Activated CD4-positive, alpha-beta T cell treated with anti-CD3 and anti-CD28 coated beads, Interleukin-2, amount 10 ng/mL, durations not matched to agents 24 days and 14 days (primary cell): ENCODE measurements at places on chromosomes 2 and 18. TPM values are rescaled to one million over a fixed set of nuclear protein-coding genes. Genes with fewer than 3 reads are reported as not detected.

GRCh38 chr2:21567395-21567794 is 443.6 kb downstream of the TDRD15 start:
- DNase-seq = no peak

Gene ASB18
- total RNA-seq = not detected in 2 replicates

DNA sequence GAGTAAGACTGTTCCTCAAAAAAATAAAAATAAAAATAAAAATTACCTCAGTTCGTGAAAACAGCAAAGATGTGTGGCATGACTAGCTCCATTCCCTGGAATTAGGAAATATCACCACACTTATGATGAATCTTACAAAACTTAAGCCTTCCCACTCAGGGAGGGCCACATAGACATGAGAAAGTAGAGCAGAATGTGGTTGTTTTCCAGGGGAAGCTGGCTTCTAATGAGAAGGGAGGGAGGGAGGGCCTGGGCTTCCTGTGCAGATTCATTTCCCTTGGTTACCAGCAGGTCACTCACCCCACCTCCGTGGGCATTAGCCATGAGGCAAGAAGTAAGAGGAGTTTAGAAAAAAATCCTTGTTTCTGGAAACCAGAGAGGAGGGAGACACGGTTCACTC is 95.9 kb upstream of the RMDN2 start:
- DNase-seq = no peak

DNA sequence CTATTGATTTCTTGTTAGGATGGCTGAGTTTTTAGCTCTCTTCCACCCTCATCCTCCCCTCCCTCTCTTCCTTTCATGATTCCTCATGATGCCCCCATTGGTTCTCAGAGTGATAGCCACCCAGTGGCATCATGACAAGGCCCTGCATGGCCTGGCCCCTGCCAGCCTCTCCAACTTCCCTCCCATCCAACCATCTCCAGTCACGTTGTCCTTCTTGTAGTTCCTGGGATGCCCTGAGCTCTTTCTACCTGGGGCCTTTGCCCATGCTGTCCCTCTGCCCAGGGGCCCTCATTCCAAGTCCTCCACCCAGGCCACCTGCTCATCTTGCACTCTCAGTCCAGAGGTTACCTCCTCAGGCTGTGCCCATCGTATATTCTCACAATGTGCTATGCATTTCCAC is 247.5 kb downstream of the TFCP2L1 start:
- no peak for DNase-seq

DNA sequence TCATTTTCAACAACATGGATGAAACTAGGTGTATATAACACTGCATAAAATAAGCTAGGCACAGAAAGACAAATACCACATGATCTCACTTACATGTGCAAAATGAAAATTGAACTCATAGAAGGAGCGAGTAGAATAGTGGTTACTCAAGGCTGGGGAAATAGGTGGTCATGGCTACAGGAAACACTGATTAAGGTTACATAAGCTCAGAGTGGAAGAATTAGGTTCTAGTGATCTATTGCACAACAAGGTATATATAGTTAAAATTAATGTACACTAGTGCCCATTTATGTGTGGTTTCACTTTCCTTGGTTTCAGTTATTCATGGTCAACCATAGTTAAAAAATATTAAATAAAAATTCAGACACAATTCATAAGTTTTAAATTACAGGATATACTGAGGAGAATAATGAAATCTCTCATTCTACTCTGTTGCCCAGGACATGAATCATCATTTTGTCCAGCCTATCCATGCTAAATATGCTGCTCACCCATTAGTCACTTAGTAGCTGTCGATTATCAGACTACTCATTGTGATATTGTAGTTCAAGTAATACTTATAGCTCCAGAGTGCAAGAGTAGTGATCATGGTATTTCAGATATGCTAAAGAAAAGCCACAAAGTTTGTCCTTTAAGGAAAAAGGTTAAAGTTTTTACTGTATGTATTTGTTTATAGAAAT is 1530.9 kb upstream of the LRRTM1 start:
- no peak for DNase-seq

DNA sequence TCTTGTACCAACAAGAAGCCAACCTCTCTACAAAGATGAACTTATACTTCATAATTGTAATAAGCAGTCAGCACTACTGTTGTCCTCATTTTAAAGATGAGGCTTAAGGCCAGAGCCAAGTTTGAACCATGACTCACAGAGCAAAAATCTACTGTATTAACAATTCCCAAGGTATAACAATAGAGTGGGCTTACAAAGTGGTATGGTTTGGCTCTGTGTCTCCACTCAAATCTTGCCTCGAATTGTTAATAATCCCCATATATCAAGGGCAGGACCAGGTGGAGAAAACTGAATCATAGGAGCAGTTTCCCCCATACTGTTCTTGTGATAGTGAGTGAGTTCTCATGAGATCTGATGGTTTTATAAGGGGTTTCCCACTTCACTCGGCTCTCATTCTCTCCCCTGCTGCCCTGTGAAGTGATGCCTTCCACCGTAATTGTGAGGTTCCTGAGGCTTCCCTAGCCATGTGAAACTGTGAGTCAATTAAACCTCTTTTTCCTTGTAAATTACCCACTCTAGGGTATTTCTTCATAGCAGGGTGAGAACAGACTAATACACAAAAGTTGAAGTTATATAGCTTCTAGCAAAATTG is 19.5 kb downstream of the MRPL44 start:
- no peak for DNase-seq

- no peak for DNase-seq
Observed at GRCh38 chr2:200302940-200303727, 3.4 kb upstream of the SPATS2L start.

Gene TWIST2
- not detected in 2 replicates for total RNA-seq

DNA sequence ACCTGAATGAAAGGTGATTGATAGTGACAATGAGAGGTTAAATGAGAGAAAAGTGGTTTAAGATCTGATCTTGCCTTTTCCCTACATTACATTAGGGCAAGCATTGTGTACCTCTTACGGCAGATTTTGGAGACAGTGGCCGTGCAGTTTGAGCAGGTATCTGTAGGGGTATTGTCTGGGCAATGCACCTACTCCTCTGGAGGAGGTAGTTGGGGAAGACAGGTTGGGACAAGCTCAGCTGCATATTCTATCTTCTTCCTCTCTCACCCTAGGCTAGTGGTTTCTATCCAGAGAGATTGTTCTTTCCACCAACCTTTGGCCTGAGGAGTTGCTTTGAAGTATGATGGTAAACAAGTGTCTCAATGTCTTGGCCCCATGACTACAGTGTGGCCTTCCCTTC is 323.2 kb downstream of the CYP26B1 start:
- no peak for DNase-seq

DNA sequence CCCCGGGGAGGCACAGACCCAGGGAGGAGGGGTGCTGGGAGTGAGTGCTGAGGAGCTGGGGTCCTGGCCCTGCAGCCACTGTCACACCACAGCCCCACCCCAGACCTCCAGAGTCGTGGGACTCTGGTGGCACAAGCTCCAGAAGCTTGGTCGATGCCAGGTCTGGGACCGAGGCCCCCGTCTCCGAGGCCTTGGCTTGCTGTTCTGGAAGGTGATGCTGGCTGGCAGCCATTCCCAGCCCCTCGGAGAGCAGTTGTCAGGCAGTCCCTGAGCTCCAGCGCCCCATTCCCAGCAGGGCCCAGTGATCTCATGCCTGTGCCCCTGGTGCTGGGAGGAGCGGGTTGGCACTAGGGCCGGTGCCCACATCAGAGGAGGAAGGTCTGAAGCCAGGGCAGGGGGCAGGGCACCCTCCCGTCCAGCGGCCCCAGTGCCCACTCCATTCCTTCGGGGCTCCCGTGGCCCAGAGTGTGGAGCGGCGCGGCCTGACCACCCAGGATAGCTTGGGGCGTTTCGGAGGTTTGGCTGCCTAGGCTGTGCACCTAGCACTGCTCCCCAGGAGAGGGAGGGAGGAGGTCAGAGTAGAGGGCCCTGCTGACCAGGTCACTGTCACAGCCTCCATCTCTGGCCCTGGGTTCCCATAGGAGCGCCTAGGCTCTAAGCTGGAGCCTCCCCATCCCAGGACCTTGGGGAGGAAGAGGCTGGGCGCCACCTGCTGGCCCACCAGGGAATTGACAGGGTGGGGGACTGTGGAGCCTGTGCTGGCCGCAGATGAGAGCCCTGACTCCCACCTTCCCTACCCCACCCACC is 16.8 kb upstream of the ALPI start:
- peak; percentile 83 for DNase-seq

- no peak for DNase-seq
Observed at GRCh38 chr2:207881902-207882301, 112.2 kb upstream of the FZD5 start.

- no peak for DNase-seq
Observed at GRCh38 chr2:38727661-38728060, 23.5 kb downstream of the SRSF7 start.

DNA sequence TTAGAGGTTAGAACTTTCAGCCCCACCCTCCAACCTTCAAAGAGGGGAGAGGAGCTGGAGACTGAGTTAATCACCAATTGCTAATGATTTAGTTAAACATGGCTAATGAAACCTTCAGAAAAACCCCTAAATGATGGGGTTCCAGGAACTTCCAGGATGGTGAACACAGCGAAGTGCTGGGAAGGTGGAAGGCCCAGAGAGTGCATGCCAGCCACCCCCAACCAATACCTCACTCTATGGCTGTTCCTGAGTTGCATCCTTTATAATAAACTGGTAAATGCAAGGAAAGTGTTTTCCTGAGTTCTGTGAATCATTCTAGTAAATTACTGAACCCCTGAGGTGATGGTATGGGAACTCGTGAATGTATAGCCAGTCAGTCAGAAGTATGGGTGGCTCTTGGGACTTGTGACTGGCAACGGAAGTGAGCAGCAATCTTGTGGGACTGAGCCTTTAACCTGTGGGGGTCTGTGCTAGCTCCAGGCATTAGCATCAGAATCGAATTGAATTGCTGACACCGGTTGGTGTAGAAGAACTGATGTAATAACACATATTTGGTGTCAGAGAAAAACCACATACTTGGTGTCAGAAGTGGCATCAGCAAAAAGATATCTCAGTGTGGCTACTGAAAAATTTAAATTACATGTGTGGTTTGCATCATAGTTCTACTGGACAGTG is 37.4 kb downstream of the NPHP1 start:
- DNase-seq = no peak

DNA sequence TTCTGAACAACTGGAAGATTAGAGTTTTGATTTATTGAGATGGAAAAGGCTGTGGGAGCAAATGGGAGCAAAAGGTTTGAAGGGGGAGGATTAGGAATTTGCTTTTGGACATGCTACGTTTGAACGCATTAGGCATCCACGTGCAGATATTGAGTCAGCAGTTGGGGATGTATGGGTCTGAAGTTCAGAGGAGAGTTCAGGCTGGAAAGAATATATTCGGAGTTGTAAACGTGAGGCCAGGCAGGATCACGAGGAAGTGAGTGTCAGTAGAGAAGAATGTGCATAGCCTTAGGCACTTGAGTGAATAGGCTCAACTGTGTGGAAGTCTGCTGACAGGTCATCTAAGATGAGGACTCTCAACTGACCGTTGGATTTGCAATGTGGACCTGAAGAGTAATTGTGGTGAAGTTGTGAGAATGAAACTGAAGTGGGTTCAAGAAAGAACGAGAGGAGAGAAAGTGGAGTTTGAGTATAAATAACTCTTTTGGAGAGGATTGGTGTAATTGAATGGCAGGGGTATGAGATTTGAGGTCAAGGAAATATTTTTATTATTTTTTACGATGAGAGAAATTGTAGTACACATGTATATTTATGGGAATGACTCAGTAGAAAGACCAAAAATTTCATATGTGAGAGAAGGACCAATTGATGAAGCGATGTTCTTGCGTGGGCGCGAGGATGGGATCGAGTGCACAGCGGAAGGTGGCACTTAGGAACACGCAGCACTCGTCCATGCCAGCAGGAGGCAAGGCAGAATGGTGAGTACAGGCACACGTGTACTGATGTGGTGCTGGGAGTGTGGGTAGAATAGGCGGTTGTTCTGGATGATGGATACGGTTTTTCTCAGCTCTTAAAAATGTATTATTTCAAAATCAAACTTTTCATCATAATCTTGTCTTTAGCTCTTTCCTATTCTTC is 40.5 kb upstream of the POLE4 start:
- no peak for DNase-seq

Gene PSMA8
- 0.80 and 0.93 TPM in 2 replicates for total RNA-seq

Gene C2orf92
- total RNA-seq = 16.8 and 16.9 TPM in 2 replicates

GRCh38 chr2:104914509-104914908 is 60.6 kb downstream of the POU3F3 start:
- DNase-seq = no peak

GRCh38 chr2:58047961-58048360 is 1.4 kb downstream of the VRK2 start:
- DNase-seq = no peak

GRCh38 chr2:147549054-147549453 is 295.8 kb upstream of the ACVR2A start:
- DNase-seq = no peak

Gene SERPINB12
- not detected in 2 replicates for total RNA-seq

Gene DCAF17
- total RNA-seq = 27.3 and 27.4 TPM in 2 replicates

GRCh38 chr2:102046135-102046986 is 54.6 kb downstream of the IL1R2 start:
- no peak for DNase-seq

- DNase-seq = no peak
Observed at GRCh38 chr18:37403100-37403781, 162.4 kb downstream of the CELF4 start.

DNA sequence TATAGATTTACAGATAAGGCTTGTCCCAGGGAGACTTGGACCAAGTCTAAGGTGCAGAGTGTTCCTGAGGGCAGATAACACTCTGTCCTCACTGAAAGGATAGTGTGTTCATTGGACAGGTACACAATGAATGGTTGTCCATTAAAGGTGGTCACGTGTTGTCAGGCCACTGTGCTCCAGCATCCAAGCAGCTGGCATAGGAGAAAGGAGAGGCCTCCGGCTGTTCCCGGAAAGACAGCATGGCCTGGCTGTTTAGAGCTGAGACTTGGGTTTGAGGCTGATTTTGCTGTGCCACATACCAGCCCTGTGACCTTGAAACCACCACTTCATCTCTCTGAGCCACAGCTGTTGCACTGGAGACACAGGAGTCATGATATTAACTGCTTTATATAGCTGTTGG is 19.6 kb upstream of the SULT1C3 start:
- no peak for DNase-seq

- peak; percentile 80 for DNase-seq
Observed at GRCh38 chr2:43059183-43059897, 167.1 kb downstream of the ZFP36L2 start.

GRCh38 chr2:584863-585823 is 92.1 kb downstream of the TMEM18 start:
- DNase-seq = peak; percentile 81

Gene LYPD6
- total RNA-seq = not detected in 2 replicates

DNA sequence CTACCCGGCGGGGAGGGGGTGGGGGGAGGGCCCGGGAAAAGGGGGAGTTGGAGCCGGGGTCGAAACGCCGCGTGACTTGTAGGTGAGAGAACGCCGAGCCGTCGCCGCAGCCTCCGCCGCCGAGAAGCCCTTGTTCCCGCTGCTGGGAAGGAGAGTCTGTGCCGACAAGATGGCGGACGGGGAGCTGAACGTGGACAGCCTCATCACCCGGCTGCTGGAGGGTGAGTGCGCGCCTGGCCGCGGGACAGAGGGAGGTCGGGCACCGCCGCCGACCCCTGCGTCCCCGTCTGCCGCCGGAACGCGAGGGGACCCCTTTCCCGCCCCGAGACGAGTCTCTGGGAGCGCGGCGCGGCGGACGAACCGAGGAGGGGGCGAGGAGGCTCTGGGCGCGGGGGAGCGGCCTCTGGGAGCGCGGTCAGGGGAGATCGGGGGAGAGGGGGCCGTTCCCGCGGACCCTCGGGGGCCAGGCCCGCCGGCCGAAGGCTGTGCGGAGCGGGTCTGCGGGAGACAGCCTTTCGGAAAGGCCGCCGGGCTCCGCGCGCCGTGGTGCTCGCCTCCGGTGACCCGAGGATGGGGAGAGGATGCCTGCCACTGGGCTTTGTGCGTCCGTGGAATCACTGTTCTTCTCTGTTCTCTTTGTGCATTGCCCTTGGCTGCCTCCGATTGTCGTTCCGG is 463 bp downstream of the PPP1CB start:
- DNase-seq = peak; percentile 83
